ENCODE measurements at places on chromosomes 1 and 21. TPM values are rescaled to one million over a fixed set of nuclear protein-coding genes. Genes with fewer than 3 reads are reported as not detected.

DNA sequence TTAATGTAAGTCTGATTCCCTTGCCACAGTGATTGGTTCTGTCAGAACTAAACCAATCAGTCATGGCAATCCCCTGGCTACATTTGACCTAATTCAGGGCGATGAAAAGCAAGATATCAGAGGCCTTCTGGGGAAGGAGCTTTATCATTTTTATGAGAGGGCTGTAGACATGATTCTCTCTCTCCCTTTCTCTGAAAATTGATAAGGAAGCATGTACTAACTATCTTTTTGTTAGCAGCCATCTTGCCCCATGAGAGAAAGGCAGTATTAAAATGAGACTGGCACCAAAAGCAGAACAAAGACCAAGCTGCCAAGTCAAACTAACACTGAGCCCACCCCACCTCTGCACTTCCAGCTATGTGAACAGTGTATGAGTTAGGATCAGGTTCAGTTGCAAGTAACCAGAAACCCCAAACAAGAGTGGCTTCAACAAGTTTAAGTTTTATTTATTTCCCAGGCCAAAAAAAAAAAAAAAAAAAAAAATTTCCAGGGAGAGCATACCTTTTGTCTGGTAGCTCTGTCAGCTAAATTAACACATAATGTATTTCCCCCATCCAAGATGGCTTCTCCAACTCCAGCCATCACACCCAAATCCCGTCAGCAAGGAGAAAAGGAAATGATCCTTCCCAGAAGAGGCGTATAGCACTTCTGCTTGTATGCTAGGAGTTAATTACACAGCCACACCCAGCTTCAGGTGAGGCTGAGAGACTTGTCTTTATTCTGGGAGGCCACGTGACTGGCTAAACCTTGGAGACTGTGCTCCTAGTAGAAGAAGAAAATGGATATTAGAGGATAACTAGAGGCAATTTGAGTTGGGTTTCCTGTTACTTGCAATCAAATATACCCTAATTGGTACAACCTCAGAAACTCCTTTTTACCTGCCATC lies 105.8 kb upstream of the RALGPS2 start:
- ATAC-seq, result no peak

Gene SPATA46
- not detected for total RNA-seq

- no peak for ATAC-seq
Observed at GRCh38 chr1:29592261-29592615, 355.9 kb downstream of the PTPRU start.

- no peak for ATAC-seq
Observed at GRCh38 chr1:56106531-56107274, 472.7 kb downstream of the PLPP3 start.

Gene SELL
- 221 TPM for total RNA-seq

Gene ATP6V0B
- 80.1 TPM for total RNA-seq

Gene ARHGAP30
- total RNA-seq, result 207 TPM

Gene ZNF124
- 14.4 TPM for total RNA-seq

Gene OR2L2
- total RNA-seq, result 0.11 TPM

GRCh38 chr1:170555370-170555769 lies 23.4 kb downstream of the GORAB start:
- ATAC-seq, result no peak

- ATAC-seq, result peak; percentile 60
Observed at GRCh38 chr1:229254910-229255541, 15.9 kb upstream of the RAB4A start.

GRCh38 chr1:58515794-58516401 lies 30.6 kb downstream of the OMA1 start:
- ATAC-seq, result peak; percentile 40

DNA sequence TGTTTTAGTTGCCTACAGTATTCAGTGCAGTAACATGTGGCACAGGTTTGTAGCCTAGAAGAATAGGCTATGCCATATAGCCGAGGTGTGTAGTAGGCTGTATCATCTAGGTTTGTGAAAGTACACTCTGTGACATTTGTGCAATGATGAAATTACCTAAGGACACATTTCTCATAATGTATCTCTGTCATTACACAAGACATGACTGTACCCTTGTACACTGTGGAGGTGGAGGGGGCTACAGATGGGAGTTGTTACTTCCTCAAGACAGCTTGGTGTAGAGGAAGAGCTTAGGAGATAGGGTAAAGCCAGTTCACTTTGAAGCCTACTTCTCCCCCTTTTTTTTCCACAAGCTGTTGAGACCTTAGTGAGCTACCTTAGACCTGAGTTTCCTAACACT lies 59.7 kb upstream of the RAVER2 start:
- no peak for ATAC-seq

Gene TLR5
- 0.34 TPM for total RNA-seq

DNA sequence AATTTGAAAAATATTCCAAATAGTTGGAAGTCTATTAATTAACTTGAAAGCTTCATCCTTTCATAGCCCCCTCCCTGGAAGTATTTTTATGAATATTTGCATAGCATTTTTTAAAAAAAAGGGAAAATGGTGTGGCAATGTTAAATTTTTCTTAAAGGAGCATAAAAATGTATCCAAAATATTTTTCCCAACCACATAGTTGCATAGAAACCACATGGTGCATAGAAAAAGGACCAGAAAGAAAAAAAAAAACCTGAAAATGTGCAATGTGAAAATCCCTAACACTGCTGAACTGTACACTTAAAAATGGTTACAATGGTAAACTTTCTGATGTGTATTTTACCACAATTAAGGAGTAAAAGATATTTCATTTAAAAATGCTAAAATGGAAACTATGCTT lies 8.0 kb downstream of the C1orf167 start:
- no peak for ATAC-seq

DNA sequence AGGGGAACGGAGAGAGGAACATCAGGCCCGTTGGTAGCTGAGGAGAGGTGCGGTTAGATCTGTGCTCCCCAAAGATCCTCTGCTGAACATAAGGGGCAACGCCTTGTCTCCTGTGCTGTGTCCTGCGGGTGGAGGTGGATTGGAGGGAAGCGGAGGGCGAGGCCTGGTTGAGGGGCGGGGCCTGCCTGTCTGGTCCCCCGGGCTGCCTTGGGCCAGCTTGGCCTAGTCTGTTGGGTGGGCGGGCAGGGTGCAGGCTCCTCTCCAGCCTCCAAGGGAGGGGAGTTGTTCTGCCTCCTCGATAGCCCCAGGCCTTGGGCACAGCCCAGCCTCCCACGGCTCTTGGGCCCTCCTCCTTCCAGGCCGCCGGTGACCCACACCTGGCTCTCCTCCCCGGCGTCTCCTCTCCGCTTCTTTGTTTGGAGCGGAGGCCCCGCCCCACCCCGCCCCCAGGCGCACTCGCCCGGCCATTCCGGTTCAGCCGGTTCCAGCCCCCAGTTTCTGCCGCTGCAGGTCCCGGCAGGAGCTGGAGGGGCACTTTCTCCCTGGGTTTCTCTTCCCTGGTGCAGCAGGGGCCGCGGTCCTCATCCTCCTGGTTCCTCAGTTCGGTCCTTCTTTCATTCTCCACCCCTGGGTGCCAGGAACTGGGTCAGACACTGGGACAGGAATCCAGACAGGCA lies 19.4 kb downstream of the PTPRF start:
- ATAC-seq, result peak; percentile 54
